Hepatic stellate cell (primary cell): ENCODE measurements at places on chromosomes 13 and 19.

- DNase-seq = no peak
Observed at GRCh38 chr19:32241306-32241705, 104.1 kb upstream of the ZNF507 start.

DNA sequence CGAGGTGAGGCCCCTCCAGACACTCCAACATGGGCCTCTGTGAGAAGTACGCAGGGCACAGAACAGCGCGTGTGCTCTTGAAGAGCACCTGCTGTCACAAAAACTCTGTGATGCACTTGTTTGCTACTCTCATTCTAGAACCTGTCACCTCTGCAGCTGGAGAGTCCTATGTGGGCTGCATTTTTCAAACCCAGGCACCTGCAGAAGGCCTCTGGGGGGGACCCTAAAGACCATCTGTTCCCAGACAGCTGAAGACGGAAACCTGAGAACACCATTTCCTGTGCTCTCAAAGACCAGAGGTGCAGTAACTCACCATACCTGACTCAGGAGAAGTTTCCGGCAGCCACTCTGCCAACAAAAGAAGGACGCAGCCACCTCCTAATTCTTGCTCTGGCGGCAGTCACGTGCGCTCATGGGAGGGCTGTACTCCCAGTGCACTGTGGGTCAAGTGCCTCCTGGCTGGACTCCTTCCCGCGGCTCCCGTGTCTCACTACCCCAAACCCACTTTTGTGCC, 28.1 kb downstream of the RANBP3 start:
- DNase-seq = no peak

DNA sequence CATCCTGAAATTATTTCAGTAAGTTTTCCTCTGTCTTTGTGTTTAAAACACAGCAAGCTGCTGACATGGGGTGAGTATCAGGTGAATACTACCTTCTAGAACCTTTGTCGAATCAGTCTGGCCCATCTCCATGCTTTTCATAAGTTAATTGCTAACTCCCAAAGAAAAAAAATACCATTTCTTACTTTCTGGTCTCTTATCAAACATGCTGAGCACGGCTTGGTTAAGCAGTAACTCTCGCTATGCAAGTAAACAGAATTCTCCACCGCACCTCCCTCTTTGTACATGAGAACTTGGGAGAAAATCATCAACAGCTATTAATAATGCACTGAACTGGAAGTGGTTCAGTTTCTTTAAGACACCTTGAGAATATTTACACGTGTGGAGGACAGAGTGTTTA, 88.6 kb downstream of the FGF9 start:
- no peak for DNase-seq

- DNase-seq = no peak
Observed at GRCh38 chr13:87084192-87084591, 587.0 kb upstream of the SLITRK5 start.

DNA sequence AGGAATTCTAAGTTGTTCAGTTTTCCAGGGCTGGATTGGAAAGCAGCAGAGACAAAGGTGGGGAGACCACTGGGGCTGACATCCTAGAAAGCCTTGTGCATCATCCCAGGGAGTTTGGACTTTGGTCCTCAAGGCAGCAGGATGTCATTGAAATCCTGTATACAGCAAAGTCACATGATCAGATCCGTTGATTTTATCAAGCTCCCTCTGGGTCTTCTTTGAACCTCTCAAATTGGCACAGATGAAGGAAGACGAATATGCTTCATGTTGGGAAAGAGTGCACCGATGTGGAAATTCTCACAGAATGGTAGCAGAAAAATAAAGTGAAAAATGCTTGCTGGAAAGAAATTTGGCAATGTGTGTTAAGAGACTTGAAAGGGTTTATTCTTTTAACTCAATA, 149.8 kb upstream of the TMTC4 start:
- no peak for DNase-seq

- no peak for DNase-seq
Observed at GRCh38 chr13:63403733-63404132, 1988.1 kb upstream of the PCDH20 start.

GRCh38 chr13:51804295-51805172, 571 bp upstream of the DHRS12 start:
- no peak for DNase-seq

- no peak for DNase-seq
Observed at GRCh38 chr13:74104661-74105275, 29.4 kb downstream of the KLF12 start.

- no peak for DNase-seq
Observed at GRCh38 chr13:40814803-40815202, 25.4 kb downstream of the SLC25A15 start.

- no peak for DNase-seq
Observed at GRCh38 chr19:39631178-39631577, 24.5 kb upstream of the LGALS16 start.

DNA sequence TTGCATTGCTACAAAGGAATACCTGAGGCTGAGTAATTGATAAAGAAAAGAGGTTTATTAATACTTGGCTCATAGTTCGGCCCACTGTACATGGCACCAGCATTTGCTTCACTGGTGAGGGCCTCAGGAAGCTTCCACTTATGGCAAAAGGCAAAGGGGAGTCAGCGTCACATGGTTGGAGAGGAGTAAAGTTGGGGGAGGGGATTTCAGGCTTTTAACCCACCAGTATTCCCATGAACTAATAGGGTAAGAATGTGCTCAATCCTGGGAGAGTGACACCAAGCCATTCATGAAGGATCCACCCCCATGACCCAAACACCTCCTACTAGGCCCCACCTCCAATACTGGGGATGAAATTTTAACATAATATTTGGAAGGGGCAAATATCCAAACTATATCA, 82.5 kb upstream of the MYCBP2 start:
- no peak for DNase-seq

- no peak for DNase-seq
Observed at GRCh38 chr19:49818649-49819370, 721 bp downstream of the MED25 start.

DNA sequence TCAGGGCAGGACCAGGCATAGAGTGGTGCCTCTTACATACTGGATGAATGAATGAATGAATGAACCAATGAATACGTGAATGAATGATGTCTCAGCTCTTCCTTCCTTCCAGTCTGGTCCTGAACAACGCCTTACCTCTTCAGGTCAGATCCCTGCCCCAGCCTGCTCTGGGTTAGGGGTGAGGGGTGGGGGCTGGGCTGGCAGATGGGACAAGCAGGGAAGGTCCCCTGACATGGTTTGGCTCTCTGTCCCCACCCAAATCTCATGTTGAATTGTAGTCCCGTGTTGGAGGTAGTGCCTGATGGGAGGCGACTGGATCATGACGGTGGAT, 9.3 kb downstream of the DIRAS1 start:
- DNase-seq = no peak

- peak; percentile 9 for DNase-seq
Observed at GRCh38 chr13:33722216-33722915, 95.6 kb upstream of the RFC3 start.

DNA sequence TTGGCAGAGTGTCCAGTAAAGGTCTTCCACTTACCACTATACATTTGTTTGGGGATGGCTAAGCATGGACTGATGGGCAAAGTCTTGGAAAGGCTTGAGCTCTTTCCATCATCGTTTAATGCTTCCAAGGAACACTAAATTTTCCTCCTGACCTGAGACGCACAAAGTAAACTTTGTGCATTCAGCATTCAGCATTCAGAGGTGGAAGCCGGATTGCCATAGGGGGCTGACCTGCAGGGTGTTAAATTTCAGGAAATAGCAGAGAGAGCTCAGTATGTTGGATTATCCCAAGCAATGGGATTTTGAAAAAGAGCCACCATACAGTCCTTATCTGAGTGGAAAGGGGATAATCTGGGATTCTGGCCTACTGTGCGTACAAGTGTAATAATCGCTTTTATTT, 14.0 kb downstream of the ZNF552 start:
- no peak for DNase-seq

GRCh38 chr19:53980539-53981375, 10.7 kb upstream of the CACNG6 start:
- DNase-seq = no peak

DNA sequence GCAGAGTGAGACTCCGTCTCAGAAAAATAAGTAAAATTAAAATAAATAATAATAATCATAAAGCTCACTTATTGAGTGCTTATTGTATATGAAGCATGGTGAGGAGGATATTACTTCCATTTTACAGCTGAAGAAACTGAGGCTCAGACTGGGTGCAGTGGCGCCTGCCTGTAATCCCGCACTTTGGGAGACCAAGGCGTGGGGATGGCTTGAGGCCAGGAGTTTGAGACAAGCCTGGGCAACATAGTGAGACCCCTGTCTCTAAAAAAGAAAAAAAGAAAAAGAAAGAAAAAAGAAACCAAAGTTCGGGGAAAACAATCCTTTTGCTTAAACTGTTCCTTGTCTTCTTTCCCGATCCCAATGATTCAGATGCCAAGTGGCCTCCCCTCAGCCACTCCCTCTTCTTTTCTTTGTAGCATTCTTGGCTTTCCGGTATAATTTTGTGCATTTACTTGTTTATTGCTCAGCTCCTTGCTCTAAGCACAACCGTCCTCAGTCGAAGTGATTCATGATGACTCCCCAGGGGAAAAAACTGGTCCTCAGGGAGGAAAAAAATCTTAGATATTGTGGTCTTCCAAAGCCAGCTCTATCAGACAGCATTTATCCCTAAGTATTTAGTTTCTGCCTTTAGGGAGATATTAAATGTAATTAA, 965 bp upstream of the EIF3G start:
- DNase-seq = peak; percentile 73

DNA sequence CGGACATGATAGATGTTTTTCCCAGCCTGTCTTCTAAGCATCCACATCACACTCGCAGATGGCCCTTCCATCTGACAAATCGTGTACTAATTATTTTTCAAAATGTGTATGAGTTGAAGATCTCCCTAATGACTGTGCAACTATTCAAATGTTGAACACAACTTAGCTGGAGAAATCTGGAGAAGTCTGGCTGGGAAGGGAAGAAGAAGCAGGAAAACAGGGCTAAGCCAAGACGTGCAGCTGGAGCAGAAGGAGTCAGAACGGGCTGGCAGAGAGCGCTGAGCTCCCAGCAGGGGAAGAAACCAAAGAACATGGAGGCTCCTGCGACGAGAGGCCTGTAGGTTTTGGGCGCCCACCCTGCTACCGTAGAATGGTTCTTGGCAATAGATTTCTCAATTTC, 13.2 kb upstream of the LATS2 start:
- DNase-seq = no peak

- peak; percentile 23 for DNase-seq
Observed at GRCh38 chr13:35978607-35979316, 152.4 kb downstream of the DCLK1 start.

GRCh38 chr13:114043421-114044053, 69.7 kb upstream of the C13orf46 start:
- DNase-seq = no peak

DNA sequence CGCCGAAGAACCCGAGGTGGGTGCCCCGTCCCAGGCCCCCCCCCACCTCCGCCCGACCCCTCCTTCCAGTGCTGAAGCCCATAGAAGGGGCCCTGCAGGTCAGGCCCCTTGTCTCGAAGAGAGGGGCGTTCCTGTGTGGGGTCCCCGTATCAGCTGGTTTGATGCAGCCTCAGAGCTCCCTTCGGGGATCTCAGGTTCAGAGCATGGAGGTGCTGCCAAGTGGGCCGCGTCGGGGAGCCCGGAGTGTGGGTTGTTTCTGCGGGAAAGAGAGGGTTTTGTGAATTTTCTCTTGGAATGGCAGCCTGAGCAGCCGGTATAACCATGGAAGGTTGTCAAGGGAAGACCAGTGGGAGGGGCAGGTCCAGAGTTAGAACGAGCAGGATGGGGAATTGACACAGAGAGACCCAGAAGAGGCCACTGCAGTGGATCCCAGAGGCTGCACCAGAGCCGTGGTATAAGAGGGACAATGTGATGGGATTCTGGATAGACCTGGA, 384 bp downstream of the TRAPPC2B start:
- peak; percentile 40 for DNase-seq

DNA sequence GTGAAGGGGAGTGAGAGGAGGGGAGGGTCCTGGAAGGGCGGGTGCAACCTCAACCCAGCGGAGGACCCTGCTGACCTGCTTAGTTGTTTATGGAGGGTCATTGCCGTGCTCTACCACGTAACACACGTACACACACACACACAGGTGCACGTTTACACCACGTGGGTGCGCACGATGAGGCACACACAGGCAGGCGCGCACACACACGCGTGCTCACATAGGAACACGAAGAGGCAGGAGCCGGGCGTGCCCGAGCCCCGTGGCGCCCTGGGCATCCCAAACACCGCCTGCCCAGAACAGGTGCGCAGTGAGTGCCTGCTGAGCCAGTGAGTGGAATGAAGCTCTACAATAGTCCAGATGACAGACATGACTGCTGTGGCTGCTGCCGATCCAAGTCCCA, 11.2 kb upstream of the MADCAM1 start:
- no peak for DNase-seq

- no peak for DNase-seq
Observed at GRCh38 chr19:39566064-39566463, 26.1 kb upstream of the EID2 start.

DNA sequence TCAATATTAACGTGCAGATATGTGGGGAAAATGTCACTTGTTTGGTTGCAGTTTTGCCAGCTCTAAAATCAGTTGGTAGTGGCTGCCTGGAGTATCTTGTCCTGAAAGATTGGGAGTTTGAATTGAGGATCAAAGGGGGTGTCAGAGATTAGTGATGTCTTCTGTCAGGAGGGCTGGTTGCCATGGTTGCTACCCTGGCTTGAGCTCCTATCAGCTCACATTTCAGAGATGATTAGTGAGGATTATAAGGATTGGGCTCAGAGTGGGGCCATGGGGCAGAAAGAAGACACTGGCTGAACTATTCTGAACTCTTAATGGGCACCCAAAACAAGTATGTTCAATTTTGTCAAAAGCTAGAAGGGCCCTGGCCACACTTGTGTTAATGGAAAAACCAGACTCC, 95.5 kb upstream of the RNF113B start:
- DNase-seq = no peak

DNA sequence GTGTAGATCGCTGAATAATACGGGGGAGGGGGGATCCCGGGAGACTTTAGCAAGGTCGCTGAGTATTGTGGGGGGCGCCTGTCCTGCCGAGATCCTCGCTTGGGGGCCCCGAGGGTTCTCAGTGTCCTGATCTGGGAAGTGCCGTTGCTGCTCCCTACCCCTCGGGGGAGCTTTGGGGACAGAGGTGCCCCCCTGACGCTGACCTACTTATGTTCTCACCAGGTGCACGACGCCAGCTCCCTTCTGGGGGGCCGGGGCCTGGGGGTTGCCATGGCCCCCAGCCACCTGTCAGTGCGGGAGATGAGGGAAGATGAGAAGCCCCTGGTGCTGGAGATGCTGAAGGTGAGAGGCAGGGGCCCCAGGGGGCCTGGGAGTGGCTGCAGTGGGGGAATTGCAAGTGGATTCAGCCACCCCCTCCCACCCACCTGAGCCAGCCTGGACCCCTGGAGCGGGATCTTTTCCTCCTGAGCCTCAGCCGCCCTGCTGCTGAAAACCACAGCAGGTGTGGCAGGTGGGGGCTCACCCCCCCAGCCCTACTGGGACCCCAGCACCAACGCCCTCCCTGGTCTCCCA, 537 bp downstream of the NAT14 start:
- no peak for DNase-seq

GRCh38 chr13:38303816-38304320, 45.8 kb upstream of the UFM1 start:
- no peak for DNase-seq

- DNase-seq = peak; percentile 67
Observed at GRCh38 chr19:19366434-19367396, 38.8 kb upstream of the GATAD2A start.

GRCh38 chr13:24203811-24204210, 43.3 kb downstream of the SPATA13 start:
- DNase-seq = no peak
